ENCODE measurements at places on chromosomes 3 and 15. TPM values are rescaled to one million over a fixed set of nuclear protein-coding genes. Genes with fewer than 3 reads are reported as not detected.

Gene PCSK6
- total RNA-seq, result 9.8 TPM

Gene GNB4
- total RNA-seq, result 13.3 TPM

- no peak for DNase-seq
Observed at GRCh38 chr3:151526757-151527156, 65.9 kb upstream of the IGSF10 start.

DNA sequence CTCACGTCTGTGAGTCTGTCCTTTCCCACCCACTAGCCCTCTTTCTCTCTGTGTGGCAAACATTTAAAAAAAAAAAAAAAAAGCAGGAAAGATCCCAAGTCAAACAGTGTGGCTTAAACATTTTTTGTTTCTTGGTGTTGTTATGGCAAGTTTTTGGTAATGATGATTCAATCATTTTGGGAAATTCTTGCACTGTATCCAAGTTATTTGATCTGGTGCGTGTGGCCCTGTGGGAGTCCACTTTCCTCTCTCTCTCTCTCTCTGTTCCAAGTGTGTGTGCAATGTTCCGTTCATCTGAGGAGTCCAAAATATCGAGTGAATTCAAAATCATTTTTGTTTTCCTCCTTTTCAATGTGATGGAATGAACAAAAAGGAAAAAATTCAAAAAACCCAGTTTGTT, 97.7 kb downstream of the GAP43 start:
- DNase-seq, result no peak

- no peak for DNase-seq
Observed at GRCh38 chr3:126954141-126954842, 28.6 kb upstream of the PLXNA1 start.

DNA sequence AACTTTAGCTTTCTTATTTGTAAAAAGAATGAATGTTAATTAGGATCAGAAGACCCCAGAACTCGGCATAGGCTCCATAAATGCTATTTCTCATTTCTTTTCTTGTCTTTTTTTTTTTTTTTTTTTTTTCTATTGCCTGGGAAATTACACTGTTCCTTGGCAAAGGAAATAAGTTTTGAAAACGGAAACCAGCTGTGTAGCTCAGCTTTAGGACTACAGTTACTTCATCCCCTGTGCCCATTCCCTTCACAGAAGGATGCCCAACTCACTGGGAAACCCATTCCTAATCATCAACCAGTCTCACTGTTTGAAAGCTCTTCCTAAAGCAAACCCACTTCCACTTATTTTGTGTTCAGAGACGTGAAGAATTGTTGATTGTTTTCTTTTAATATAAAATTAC, 254.0 kb upstream of the IL12A start:
- DNase-seq, result no peak

Data from endodermal cell (in vitro differentiated cells).